Uterus (tissue), 4 donors: ENCODE measurements at places on chromosomes 16 and 17.

- no peak for DNase-seq
Measured at GRCh38 chr17:76879691-76880090, 11.5 kb downstream of the MGAT5B start.

- no peak for DNase-seq
Measured at GRCh38 chr17:4073983-4074830, 68.6 kb downstream of the ZZEF1 start.

GRCh38 chr16:27434141-27435051 is 32.4 kb downstream of the IL21R start:
- no peak for DNase-seq

DNA sequence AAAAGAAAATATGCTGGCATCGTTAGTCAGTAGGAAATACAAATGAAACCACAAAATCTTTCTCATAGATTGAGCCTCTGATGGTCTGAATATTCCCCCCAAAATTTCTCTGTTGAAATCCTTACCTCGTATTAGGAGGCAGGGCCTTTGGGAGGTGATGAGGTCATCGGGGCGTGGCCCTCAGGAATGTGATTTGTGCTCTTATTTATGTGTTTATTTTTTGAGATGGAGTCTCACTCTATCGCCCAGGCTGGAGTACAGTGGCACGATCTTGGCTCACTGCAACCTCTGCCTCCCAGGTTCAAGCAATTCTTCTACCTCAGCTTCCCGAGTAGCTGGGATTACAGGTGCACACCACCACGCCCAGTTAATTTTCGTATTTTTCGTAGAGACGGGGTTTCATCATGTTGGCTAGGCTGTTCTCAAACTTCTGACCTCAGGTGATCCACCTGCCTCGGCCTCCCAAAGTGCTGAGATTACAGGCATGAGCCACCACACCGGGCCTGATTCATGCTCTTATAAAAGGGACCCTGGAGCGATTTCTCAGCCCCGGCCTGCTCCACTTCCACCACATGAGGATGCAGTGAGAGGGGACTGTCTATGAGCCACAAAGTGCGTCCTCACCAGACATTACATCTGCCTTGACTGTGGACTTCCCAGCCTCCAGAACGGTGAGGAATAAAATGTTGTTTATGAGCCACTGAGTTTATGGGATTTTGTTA is 53.1 kb downstream of the DNAH17 start:
- no peak for DNase-seq

GRCh38 chr17:2723505-2723996 is 12.0 kb upstream of the CLUH start:
- no peak for DNase-seq

GRCh38 chr16:49597796-49598195 is 224.2 kb downstream of the C16orf78 start:
- no peak for DNase-seq

DNA sequence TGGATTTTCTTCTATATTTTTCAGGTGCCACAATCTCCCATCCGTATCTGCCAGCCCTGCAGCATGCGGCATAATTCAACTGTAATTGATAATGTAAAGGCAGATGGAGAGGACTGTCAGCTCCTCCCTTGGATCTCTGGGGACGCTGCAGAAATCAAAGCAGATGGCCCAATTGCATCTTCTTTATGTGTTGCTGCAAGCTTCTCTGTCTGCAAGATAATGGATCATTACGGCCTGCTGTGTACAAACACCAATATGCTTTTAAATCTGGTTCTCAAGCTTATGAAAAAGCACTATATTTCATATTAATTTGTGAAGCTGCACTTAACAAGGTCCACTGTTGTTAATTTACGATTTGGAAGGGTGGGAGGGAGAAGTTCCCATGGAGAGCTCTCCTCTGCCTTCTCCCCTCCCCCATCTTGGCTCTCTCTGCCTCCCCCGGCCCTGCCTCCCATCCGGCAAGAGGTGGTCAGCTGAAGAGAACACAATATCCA is 607.5 kb downstream of the TOX3 start:
- no peak for DNase-seq
